Caudate nucleus (tissue), 63 donors: ENCODE measurements at places on chromosomes 7 and 10.

DNA sequence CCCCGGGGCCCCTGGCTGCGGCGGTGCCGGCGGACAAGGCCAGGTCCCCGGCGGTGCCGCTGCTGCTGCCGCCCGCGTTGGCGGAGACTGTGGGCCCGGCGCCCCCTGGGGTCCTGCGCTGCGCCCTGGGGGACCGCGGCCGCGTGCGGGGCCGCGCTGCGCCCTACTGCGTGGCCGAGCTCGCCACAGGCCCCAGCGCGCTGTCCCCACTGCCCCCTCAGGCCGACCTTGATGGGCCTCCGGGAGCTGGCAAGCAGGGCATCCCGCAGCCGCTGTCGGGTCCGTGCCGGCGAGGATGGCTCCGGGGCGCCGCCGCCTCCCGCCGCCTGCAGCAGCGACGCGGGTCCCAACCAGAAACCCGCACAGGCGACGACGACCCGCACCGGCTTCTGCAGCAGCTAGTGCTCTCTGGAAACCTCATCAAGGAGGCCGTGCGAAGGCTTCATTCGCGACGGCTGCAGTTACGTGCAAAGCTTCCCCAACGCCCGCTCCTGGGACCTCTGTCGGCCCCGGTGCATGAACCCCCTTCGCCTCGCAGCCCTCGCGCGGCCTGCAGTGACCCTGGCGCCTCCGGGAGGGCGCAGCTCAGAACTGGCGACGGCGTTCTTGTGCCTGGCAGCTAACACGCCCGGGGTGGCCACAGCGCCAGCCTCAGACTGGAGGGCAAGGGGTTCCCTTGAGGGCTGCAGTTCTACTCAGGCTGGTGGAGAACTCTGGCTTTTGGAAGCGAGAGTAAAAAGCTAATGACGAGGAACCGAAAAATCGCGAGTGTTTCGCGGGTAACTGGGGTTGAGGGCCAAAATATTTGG, 804 bp downstream of the FRAT1 start:
- DNase-seq, result peak; percentile 62

GRCh38 chr10:45421221-45422097, 47.4 kb downstream of the ALOX5 start:
- no peak for DNase-seq

GRCh38 chr7:2802101-2802500, 42.0 kb downstream of the GNA12 start:
- no peak for DNase-seq

DNA sequence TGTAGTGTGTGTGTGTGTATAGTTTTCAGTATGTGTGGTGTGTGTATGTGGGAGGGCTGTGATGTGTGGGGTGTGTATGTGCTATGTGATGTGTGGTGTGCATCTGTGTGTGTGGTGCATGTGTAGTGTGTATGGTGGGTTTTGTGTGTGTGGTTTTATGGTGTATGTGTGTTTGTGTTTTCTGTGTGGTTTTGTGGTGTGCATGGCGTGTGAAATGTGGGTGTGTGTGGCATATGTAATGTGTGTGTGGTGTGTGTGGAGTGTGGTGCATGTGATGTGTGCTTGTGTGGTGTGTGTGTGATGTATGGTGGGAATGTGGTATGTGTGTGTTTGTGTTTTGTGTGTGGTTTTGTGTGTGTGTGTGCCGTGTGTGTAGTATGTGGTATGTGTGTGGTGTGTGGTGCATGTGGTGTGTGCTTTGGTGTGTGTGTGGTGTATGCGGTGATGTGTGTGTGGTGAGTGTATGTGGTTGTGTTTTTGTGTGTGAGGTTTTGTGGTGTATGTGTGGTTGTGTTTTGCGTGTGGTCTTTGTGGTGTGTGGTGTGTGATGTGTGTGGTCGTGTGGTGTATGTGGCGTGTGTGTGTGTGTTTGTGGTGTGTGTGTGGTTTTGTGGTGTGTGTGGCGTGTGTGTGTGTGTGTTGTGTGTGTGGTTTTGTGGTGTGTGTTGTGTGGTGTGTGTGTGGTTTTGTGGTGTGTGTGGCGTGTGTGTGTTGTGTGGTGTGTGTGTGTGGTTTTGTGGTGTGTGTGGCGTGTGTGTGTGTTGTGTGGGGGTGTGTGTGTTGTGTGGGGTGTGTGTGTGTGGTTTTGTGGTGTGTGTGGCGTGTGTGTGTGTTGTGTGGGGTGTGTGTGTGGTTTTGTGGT, 18.0 kb upstream of the PPP2R2D start:
- no peak for DNase-seq

DNA sequence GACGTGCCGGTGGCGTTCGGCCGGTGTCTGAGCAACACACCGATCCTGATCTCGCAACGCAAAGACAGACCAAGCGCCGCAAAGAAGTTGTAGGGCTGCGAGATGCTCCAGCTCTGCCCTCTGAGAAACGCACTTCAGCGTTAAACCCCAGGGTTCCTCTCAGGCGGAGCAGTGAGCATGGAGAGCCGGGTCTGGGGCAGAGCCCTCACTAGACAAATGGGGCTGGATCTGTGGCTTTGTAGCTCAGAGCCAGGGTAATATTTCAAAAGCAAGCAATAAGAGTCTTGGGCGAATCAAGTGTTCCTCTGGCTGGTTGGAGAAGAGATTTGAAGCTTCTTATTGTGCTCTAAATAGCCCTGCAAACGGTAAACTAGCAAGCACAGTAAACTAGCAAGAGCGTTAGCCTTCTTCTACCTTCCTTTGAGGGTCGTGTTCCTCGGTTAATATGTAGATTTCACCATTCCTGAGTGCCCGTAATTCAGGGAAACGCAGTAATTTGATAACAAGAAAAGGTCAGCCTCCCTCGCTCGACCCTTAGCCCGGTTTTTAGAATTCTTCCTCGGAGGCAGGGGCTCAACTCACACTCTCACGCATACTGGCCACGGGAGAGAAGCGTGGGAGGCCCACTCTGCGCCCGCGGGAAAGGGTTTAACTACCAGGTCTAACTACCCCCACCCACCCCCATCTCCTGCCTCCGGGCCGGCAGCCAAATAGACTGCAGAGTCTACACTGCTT, 6.7 kb downstream of the SKAP2 start:
- DNase-seq, result no peak

- no peak for DNase-seq
Observed at GRCh38 chr7:107971613-107972012, 31.3 kb downstream of the LAMB1 start.

- DNase-seq, result no peak
Observed at GRCh38 chr10:30447125-30447799, 13.3 kb downstream of the MAP3K8 start.

DNA sequence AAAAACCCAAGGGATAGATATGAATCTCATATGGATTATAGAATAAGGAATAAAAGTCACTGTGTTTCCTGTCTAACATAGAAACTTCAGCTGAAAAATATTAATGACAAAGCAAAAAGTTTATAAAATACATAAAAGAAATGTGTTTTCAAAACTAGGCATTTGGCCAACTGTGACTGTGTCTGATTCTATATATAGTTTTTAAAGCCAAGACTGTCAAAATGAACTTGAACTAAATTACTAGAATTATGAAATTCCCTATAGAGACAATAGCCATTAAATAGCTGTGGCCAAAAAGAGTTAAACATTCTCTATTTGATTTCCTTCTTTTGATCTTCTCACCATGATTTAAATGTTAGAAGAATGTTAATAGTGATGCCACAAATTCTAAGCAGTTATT, 311.2 kb upstream of the SEMA3D start:
- DNase-seq, result no peak

GRCh38 chr7:100837099-100837836, 9.9 kb upstream of the EPHB4 start:
- DNase-seq, result peak; percentile 89
